ENCODE measurements at places on chromosomes 16 and 17.
A peak's percentile ranks its signal among the peaks of the same experiment; 100 is the strongest.

GRCh38 chr17:48241131-48241591, 133.6 kb downstream of the SNX11 start:
- DNase-seq = no peak

GRCh38 chr17:45948881-45949624, 50.0 kb upstream of the STH start:
- DNase-seq = peak; percentile 89

- no peak for DNase-seq
Observed at GRCh38 chr16:19642501-19642900, 75.5 kb downstream of the KNOP1 start.

DNA sequence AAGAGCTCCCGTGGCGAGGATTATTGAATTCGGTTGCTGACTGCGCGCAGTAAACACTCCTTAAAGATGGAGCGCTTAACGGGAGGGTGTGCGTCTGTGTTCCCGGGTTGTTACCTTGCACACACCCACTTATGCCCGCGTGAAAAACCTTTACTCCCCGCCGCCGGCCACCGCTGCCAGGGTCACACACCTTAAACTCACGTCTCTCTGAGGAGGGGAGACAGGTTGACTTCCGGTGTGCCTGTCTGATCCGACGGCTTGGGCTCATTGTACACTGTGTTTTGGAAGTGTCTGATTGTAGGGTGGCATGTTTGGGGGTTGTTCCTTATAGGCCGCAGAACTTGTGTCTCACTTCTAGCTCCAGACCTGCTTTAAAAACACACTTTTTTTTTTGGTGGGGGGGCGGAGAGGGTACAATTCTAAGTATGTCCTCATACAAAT, 66.8 kb downstream of the KPNA2 start:
- DNase-seq = peak; percentile 17

DNA sequence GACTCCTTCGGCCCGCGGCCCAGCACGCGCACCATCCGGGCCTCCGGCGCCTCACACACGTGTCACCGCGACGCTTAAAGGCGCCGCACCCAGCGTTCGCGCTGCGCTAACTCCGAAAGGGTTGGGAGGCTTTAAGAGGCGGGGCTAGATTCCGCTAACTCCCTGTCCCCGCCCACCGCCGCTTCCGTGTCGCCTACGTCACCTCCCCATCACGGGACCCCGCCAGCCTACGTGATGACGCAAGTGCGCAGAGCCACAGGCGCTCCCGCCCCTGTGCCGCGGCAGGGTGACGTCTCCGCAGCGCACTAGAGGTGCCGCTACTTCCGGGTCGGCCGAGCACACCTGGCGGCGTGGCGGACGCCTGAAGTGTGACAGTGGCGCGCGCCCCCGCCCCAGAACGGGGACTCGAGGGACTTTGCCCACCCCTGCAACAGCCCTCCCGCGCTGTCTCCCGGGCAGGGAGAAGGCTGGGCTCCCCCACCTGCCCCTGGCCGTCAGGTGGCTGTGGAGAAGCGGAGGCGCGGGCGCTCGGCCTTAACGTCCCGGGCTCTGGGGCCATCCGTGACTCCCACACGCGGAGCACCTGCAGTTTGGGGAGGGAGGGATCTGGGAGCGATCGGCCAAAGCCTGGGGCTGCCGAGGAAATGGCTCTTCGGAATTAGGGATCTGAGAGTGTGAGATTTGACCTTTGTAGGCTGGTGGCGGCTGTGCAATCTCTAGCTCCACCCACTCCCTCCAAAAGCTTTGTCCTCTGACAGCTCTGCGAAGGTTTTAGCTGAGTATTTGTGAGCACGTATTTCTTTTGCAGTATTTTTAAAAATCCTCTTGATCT, at the start of gene USP36:
TSS of gene USP36 (minus strand) at position 35 of the 832 bp plus-strand sequence. CDS start 4,451 bp downstream, outside the sequence.
- DNase-seq = peak; percentile 100

GRCh38 chr17:38731526-38732294, 1.6 kb downstream of the CISD3 start:
- DNase-seq = no peak

DNA sequence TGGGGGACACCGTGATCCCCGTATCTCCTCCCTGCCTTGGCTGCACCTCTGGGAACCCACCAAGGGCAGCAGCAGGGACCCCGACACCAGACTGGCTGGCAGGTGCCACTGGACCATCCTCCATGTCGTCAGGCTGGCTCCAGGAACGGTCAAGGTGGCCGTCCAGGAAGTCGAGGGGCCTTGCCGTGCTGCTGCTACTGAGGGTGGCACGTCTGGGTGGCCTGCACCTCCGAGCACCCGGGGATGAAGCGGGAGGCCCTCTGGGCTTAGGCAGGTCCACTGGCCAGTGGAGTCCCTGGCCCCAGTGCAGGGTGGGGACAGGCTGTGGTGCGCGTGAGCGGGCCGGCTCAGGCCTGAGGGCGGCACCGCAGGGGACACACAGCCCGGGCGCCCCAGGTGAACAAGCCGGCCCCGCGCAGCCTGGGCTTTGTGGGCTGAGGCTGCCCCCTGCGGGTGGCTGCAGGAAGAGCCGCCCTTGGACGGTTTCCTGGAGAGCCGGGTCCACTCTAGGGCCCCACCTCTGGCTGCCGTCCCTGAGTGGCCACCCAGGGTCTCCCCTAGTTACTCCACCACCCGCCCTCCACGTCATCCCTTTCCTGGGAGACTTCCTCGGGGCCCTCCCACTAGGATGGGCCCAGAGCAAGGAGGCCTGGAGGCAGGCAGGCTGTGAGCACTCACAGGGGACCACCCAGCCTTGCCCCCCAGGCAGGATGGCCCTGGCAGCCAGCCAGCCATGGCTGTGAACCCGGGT, 42.8 kb upstream of the ZC3H18 start:
- DNase-seq = peak; percentile 62

DNA sequence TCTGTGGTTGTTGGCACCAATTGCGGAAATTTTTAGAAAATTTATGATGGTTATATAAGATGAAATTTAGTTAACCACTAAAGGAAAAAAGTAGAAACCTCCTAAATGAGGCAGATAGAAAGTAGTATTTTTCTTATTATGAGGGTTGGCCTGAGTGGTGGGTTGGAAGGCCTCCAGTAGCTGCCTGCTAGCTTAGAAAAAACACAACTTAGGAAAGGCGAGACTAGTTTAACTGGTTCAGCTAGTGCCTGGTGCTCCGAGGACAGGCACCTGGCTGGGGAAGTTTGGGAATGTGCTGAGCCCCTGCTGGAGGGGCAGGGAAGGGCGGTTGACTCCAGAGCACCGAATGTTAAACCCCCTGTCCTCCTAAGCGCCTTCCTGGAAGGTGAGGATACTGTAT, 19.9 kb downstream of the LDHD start:
- DNase-seq = no peak
